ENCODE measurements at places on chromosomes 6 and 20. TPM values are rescaled to one million over a fixed set of nuclear protein-coding genes. Genes with fewer than 3 reads are reported as not detected.

GRCh38 chr6:137813308-137813970 is 53.6 kb upstream of the TNFAIP3 start:
- DNase-seq, result no peak

- DNase-seq, result peak; percentile 71
These were observed 61.8 kb downstream of the CNBD2 start for GRCh38 chr20:36030149-36030548.

GRCh38 chr6:20572940-20573339 is 38.7 kb downstream of the CDKAL1 start:
- DNase-seq, result peak; percentile 52

The C6orf15 gene
- not detected for total RNA-seq
